ENCODE measurements at places on chromosomes 6 and 20.

- H3K27me3 ChIP-seq = no peaks in the 10 kb centered on the region
- H3K4me1 ChIP-seq = no peaks in the 10 kb centered on the region
- H3K4me3 ChIP-seq = no peak overlapping the region
- H3K27ac ChIP-seq = no peak overlapping the region
Measured at GRCh38 chr6:20826378-20826777, 292.1 kb downstream of the CDKAL1 start.

GRCh38 chr20:1509237-1509636, 18.0 kb upstream of the SIRPB2 start:
- peak; percentile 11 for DNase-seq
- no peak overlapping the region for H3K27ac ChIP-seq
- H3K4me1 ChIP-seq = no peaks in the 10 kb centered on the region
- no peaks in the 10 kb centered on the region for H3K36me3 ChIP-seq

GRCh38 chr6:111626441-111626840, 20.8 kb upstream of the TRAF3IP2 start:
- H3K27me3 ChIP-seq = no peaks in the 10 kb centered on the region
- H3K36me3 ChIP-seq = peaks cover 3% of the 10 kb centered on the region
- no peak overlapping the region for H3K4me3 ChIP-seq
- no peaks in the 10 kb centered on the region for H3K4me1 ChIP-seq

GRCh38 chr20:46872328-46873211, 22.1 kb upstream of the EYA2 start:
- no peaks in the 10 kb centered on the region for H3K36me3 ChIP-seq
- DNase-seq = no peak
- peaks cover 28% of the 10 kb centered on the region for H3K27me3 ChIP-seq
- H3K4me3 ChIP-seq = no peak overlapping the region

GRCh38 chr20:51400051-51400926, 142.2 kb downstream of the NFATC2 start:
- H3K27me3 ChIP-seq = no peaks in the 10 kb centered on the region
- H3K36me3 ChIP-seq = peaks cover 50% of the 10 kb centered on the region
- peak overlapping the region; percentile 100 for H3K27ac ChIP-seq
- H3K4me1 ChIP-seq = peaks cover 71% of the 10 kb centered on the region

DNA sequence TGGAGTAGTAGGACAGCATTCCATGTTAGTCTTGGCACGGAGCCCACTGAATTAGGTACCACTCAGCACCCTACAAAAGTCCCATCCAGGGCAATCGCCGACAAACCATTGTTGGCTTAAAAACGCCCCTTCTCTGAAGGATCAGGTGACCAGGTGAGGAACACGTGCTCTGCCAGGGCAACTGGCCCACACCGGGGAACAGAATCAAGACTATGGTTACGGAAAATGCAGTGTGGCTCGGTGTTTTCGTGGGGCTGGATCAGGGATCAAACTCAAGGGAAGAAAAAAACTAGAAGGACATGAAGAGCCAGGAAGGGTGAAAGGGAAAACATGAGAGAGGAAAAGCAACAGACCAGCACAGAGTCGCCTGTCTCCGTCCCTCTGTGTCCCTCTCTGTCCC, 177.8 kb upstream of the ARID1B start:
- H3K27me3 ChIP-seq = peaks cover 40% of the 10 kb centered on the region
- H3K27ac ChIP-seq = no peak overlapping the region
- peaks cover 4% of the 10 kb centered on the region for H3K36me3 ChIP-seq
- no peak overlapping the region for H3K4me3 ChIP-seq
- DNase-seq = no peak

DNA sequence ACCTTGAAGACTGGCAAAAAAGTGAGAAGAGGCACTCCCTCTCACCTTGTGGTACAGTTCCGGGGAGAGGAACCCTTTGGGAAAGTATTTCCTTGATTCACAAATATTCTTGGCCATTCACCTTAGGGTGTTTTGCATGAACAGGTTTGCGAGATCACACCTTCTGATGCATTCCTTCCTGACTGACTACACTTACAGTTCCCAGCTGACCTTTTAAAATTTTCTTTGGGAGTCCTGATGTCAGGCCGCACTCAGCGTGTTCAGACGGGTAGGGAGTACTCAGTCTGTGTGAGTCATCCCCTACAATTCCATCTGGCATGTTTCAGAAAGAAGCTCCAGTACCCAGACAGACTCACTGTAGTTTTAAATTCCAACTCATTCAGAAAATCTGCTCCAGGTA, 1.7 kb downstream of the ADGRF4 start:
- no peak for DNase-seq
- H3K4me1 ChIP-seq = no peaks in the 10 kb centered on the region
- H3K36me3 ChIP-seq = no peaks in the 10 kb centered on the region
- H3K27ac ChIP-seq = no peak overlapping the region
- no peak overlapping the region for H3K4me3 ChIP-seq

GRCh38 chr6:27863962-27864905, 48.0 kb downstream of the OR2B2 start:
- H3K4me3 ChIP-seq = peak overlapping the region; percentile 87
- DNase-seq = peak; percentile 10
- H3K27ac ChIP-seq = peak overlapping the region; percentile 92
- H3K36me3 ChIP-seq = peaks cover 48% of the 10 kb centered on the region
- H3K4me1 ChIP-seq = peaks cover 42% of the 10 kb centered on the region

DNA sequence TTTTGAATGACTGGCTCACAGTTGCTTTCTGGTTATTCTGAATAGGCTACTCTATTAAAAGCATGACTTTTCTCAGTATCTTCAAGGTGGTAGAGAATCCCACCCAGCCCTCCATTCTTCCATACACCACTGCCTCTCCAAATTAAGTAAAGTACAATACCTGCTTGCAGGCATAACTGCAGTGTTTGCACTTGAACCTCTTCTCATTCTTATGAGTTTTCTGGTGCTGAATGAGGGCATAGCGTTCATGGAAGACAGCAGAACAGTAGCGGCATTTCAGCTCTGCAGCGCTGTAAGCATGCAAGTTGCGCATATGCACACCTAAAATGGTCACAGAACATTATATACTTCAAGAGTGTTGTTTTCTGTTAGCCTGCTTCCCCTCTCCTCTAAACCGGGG, 12.5 kb downstream of the CTCFL start:
- no peak for DNase-seq
- no peaks in the 10 kb centered on the region for H3K4me1 ChIP-seq
- H3K27me3 ChIP-seq = peaks cover 8% of the 10 kb centered on the region
- H3K36me3 ChIP-seq = peaks cover under 1% of the 10 kb centered on the region
- H3K4me3 ChIP-seq = no peak overlapping the region
- no peak overlapping the region for H3K27ac ChIP-seq

DNA sequence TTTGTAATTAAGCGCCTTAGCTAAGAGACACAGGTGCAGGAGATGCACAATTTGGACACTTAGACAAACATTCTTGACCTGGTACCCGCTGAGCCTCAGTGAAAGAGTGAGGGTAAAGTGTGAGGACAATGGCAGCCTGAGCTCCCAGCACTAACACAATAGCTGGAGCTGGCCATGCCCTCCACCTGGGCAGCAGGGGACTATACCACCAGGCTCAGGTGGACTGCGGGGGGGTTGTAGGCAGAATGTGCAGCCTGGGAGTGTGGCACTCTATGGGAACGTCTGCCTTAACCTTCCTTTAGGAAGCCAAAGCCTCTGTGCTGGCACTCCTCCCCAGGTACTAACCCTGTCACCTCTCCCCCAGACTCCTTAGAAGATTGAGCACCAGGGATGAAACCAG, 23.6 kb downstream of the PRKN start:
- no peaks in the 10 kb centered on the region for H3K36me3 ChIP-seq
- no peak overlapping the region for H3K4me3 ChIP-seq
- H3K27ac ChIP-seq = no peak overlapping the region
- H3K27me3 ChIP-seq = no peaks in the 10 kb centered on the region

- no peak overlapping the region for H3K27ac ChIP-seq
- H3K4me3 ChIP-seq = no peak overlapping the region
- H3K27me3 ChIP-seq = no peaks in the 10 kb centered on the region
- no peak for DNase-seq
- H3K36me3 ChIP-seq = peaks cover 11% of the 10 kb centered on the region
Measured at GRCh38 chr6:33908025-33908424, 104.2 kb upstream of the MLN start.

- H3K4me1 ChIP-seq = peaks cover 35% of the 10 kb centered on the region
- DNase-seq = no peak
- peak overlapping the region; percentile 68 for H3K27ac ChIP-seq
Measured at GRCh38 chr6:136773473-136773796, 18.8 kb downstream of the MAP3K5 start.

DNA sequence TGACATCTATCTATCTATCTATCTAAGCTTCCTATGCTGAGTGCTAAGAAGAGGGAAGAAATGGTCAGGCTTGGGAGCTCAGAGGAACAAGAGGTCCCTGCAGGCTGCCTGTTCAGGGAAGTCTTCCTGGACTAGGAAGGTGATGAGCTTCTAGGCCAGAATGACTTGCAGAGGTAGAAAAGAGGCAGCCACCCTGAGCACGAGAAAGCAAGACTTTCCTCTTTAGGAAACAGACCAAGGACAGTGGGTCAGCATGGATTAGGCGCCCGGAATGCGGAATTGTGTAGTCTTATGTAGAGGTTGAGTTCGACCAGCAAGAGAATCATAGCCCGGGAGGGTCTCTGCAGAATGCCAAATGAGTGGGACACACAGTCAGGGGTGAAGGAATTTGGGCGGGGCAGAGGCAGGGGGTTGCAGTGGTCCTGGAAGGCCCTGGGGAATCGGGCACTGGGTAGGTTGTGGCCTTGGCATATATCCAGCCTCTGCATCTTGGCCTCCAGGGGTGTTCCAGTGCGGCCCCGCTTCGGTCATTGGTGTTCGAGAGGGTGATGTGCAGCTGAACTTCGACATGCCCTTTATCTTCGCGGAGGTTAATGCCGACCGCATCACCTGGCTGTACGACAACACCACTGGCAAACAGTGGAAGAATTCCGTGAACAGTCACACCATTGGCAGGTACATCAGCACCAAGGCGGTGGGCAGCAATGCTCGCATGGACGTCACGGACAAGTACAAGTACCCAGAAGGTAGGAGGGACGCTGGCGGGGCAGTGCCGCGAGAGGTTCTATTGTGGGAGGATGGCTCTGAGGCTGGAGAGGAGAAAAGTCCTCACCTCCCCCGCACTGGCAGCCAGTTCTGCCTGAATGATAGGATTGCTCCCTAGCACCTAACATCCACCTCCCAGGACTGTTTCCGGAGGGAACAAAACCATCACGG, 32.1 kb downstream of the TGM3 start:
- peaks cover 2% of the 10 kb centered on the region for H3K36me3 ChIP-seq
- no peak for DNase-seq
- H3K27ac ChIP-seq = no peak overlapping the region

GRCh38 chr20:407133-407952, 756 bp upstream of the RBCK1 start:
- DNase-seq = peak; percentile 55
- no peaks in the 10 kb centered on the region for H3K27me3 ChIP-seq
- H3K4me3 ChIP-seq = peak overlapping the region; percentile 93
- peak overlapping the region; percentile 55 for H3K27ac ChIP-seq
- H3K4me1 ChIP-seq = peaks cover 30% of the 10 kb centered on the region

DNA sequence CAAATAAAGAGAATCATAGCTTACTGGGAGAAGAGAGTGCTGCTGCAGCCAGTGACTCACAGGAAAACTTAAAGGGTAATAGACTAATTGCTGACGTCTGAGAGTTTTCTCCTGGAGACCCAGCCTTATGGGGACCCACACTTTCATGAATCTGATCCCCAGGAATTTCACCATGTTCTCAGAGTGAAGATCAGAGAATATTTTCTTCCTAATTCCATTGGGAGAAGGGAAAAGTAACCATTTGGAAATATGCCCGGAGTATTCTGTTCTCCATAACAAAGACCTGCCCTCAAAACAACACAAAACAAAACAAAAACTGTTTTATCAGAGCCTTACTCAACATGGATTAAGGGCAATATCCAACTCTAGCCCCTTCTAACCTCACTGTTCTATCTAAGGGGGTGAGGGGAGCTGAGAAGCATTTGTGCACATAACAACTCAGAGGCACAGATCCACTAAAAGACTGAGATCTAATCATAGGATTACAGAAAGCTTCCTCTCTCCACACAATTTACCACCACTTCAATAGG, 168.2 kb upstream of the SSTR4 start:
- H3K27ac ChIP-seq = no peak overlapping the region
- no peak for DNase-seq
- peaks cover 3% of the 10 kb centered on the region for H3K36me3 ChIP-seq
- no peaks in the 10 kb centered on the region for H3K27me3 ChIP-seq
- H3K4me1 ChIP-seq = no peaks in the 10 kb centered on the region

GRCh38 chr20:1792274-1792673, 102.9 kb upstream of the SIRPA start:
- no peak overlapping the region for H3K4me3 ChIP-seq
- H3K27ac ChIP-seq = no peak overlapping the region
- peaks cover 40% of the 10 kb centered on the region for H3K27me3 ChIP-seq
- DNase-seq = no peak

- peak overlapping the region; percentile 77 for H3K27ac ChIP-seq
- no peak for DNase-seq
- no peak overlapping the region for H3K4me3 ChIP-seq
- peaks cover 7% of the 10 kb centered on the region for H3K36me3 ChIP-seq
Measured at GRCh38 chr20:52172392-52173047, 19.1 kb downstream of the ZFP64 start.

GRCh38 chr6:128519931-128520435, 416 bp downstream of the PTPRK start:
- peak overlapping the region; percentile 93 for H3K4me3 ChIP-seq
- H3K27ac ChIP-seq = peak overlapping the region; percentile 73
- H3K27me3 ChIP-seq = peaks cover 82% of the 10 kb centered on the region
- H3K36me3 ChIP-seq = no peaks in the 10 kb centered on the region
- peaks cover 20% of the 10 kb centered on the region for H3K4me1 ChIP-seq
- DNase-seq = no peak

- H3K4me3 ChIP-seq = no peak overlapping the region
- peaks cover 26% of the 10 kb centered on the region for H3K4me1 ChIP-seq
- no peak for DNase-seq
- no peaks in the 10 kb centered on the region for H3K27me3 ChIP-seq
Measured at GRCh38 chr6:37129566-37129965, 40.4 kb upstream of the PIM1 start.

GRCh38 chr20:38005903-38006302, 27.4 kb downstream of the TTI1 start:
- no peak for DNase-seq
- no peak overlapping the region for H3K4me3 ChIP-seq
- peaks cover 1% of the 10 kb centered on the region for H3K4me1 ChIP-seq
- H3K36me3 ChIP-seq = peaks cover 26% of the 10 kb centered on the region
- H3K27me3 ChIP-seq = no peaks in the 10 kb centered on the region

GRCh38 chr6:31304683-31305082, 32.8 kb upstream of the HLA-C start:
- H3K27me3 ChIP-seq = peaks cover 23% of the 10 kb centered on the region
- no peak overlapping the region for H3K27ac ChIP-seq
- H3K4me3 ChIP-seq = no peak overlapping the region
- H3K36me3 ChIP-seq = peaks cover 2% of the 10 kb centered on the region
- no peak for DNase-seq

- no peaks in the 10 kb centered on the region for H3K36me3 ChIP-seq
- H3K27ac ChIP-seq = no peak overlapping the region
- H3K4me3 ChIP-seq = no peak overlapping the region
Measured at GRCh38 chr20:12963416-12963815, 45.4 kb upstream of the SPTLC3 start.

DNA sequence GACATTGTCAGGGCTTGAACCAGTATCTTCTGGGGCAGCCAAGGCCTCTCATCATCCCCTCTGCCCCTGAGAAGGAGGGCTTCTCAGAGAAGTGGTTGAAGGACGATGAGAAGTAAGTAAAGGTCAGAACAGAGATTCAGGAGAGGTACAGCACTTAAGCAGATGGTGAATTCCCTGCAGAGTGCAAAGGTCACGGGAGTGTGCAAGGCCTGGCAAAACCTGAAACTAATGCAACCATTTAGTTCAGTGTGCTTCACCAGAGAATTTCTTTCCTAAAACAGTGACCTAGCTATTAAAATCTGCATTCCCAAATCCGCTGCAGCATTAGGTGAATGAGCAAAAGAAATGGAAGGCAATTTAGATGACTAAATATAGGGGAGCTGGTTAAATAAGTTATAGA, 58.4 kb downstream of the TRERF1 start:
- H3K4me1 ChIP-seq = peaks cover 73% of the 10 kb centered on the region
- H3K27ac ChIP-seq = peak overlapping the region; percentile 95
- DNase-seq = no peak
- H3K27me3 ChIP-seq = no peaks in the 10 kb centered on the region

All from effector memory CD8-positive, alpha-beta T cell (primary cell).